Activated gamma-delta T cell (primary cell): ENCODE measurements at places on chromosomes 1 and 21.

GRCh38 chr21:34520764-34521508, 8.9 kb upstream of the KCNE1 start:
- DNase-seq: no peak

DNA sequence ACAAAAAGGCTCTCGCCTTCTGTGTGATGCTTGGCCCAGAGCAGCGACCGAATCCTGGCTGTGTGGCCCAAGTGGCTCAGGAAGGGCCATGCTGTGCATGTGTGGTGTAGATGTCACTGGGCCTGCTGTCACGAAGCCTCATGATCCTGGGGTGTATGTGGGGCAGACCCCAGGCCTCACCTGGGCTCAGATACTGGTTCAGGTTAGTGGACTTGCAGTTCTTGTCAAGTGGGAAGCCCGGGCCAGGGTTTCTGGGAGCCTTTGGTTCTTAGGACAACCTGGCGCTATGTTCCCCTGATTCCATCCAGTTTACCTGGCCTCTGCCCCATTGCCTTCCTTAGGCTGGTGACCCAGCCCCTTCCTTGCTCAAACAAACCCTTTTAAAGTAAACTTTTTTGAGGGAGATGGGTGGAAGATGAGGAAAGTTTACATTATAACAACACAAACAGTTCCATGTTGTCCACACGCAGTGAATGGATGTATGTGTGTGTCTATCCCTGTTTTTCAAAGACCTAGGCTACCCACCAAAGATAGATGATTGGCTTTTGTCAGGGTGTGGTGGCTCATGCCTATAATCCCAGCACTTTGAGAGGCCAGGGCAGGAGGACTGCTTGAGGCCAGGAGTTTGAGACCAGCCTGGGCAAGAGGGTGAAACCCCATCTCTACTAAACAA, 84.3 kb downstream of the UCK2 start:
- DNase-seq: no peak

GRCh38 chr1:26862781-26863684, at the start of gene SFN:
Gene SFN, plus strand, starts transcription at chr1:26863149. Its CDS starts 64 bp downstream, at chr1:26863213.
- DNase-seq: no peak

DNA sequence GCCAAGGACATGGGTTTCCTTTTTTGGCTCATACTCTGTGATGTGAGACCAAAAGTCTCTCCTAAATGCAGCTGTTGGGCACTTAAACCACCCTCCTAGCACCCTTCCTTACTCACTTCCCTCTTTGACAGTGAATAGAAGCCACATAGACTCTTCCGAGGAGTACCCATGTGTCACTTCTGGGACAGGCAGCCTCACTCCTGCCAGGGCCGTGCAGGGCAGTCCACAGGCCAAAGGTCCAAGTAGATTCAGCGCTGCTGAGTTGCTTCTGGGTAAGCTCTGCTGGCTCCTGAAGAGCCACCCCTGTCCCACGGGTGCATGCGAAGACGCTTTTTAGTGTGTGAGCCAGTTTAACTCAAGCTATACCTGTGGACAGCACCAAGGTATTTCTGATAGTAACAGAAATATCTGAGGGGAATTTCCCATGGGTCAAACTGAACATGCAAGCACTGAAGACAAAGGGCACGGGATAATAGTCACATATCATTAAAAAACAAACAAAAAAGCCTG, 36.8 kb upstream of the BMP8B start:
- DNase-seq: no peak
